GM12892 (cell line): ENCODE measurements at places on chromosomes 7 and 10.
A peak's percentile ranks its signal among the peaks of the same experiment; 100 is the strongest.

GRCh38 chr7:66905689-66906088 is 15.3 kb upstream of the TMEM248 start:
- DNase-seq, result no peak

GRCh38 chr7:29318853-29319718 is 124.5 kb downstream of the CHN2 start:
- no peak for DNase-seq

GRCh38 chr7:52325237-52325636 is 710.2 kb upstream of the POM121L12 start:
- DNase-seq, result no peak

DNA sequence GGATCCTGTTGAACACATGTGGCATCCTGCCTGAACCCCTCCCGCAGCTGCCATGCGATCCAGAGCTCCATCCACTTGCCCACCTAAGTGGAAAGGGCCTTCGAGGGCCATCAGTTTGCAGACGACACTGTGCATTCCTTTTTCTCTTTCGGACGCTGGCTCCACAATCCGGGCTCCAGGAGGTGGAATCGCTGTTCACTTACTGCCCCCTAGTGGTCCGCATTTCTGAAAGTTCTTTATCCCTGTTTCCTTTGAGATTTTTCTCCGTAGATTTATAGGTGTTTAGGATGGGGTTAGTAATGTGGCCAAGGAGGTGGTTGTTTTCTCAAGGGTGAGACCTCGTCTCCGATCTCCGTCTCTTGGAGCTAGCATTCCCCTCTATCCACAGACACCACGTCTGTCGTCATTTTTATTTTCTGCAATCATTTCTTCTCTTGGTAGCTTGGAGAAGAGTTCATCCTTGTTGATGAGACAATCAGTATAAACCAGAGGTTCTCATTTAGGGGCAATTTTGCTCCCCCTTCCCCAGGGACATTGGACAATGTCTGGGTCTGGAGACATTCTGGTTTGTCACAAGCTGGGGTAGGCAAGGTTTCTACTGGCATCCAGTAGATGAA is 204.6 kb downstream of the ARHGAP21 start:
- DNase-seq, result peak; percentile 31

GRCh38 chr7:92848851-92849250 is 12.5 kb upstream of the CDK6 start:
- no peak for DNase-seq

DNA sequence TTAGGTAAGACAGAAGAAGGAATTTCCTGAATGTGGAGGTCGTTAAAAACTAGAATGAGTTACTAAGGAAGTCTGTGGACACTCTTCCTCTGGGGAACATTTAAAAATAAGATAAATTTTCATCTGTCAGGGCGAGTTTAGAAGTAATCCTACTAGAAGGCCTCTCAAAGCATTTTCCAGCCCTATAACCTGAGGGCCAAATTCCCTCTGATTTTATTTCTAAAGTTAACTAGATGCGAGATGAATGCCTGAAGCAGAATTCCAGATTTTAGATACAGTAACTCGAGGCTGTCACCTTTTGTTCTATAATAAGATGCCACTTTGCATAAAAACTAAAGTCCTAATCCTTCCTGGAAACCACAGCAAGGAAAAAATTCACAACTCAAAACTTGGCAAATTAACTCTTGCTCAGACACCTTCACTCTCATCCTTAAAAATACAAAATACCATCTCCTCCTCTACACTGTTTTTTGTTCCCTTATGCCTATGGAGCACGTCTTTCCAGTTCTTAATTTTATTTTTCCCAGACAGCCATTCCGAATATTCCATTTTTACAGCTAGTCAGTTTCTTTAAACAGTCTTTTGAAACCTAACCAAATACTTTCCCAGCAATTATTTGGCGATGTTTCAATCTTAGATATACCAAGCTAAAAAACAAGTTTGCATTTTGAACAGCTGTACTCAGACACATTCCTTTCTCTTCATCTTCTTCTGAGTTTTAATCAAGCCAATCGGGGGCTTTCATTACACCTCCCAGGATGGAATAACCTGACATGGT is 420.7 kb upstream of the NFE2L3 start:
- no peak for DNase-seq

- no peak for DNase-seq
These were observed 598.3 kb upstream of the GHITM start for GRCh38 chr10:83541046-83541445.

GRCh38 chr10:126732308-126732707 is 61.8 kb upstream of the C10orf90 start:
- no peak for DNase-seq

GRCh38 chr10:121645696-121646095 is 47.5 kb upstream of the FGFR2 start:
- no peak for DNase-seq

DNA sequence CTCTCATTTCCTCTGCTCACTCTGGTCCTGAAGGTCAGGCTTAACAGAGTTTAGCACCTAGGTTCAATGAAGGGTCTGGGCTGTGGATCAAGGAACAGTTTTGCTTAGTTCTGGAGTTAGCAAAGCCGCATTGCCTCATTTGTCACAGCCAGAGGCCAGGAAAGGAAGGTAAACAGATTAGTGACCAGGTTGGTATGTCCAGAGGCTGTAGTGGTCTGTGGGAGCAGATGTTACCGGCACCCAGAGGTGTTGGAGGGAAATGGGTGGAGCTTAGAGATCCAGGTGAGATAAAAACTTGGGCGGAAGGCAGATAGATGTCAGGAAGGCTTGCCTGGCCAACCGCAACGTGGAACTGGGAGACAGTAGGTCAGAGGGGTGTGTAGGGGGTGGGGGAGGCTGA is 36.6 kb upstream of the ZMIZ2 start:
- no peak for DNase-seq

DNA sequence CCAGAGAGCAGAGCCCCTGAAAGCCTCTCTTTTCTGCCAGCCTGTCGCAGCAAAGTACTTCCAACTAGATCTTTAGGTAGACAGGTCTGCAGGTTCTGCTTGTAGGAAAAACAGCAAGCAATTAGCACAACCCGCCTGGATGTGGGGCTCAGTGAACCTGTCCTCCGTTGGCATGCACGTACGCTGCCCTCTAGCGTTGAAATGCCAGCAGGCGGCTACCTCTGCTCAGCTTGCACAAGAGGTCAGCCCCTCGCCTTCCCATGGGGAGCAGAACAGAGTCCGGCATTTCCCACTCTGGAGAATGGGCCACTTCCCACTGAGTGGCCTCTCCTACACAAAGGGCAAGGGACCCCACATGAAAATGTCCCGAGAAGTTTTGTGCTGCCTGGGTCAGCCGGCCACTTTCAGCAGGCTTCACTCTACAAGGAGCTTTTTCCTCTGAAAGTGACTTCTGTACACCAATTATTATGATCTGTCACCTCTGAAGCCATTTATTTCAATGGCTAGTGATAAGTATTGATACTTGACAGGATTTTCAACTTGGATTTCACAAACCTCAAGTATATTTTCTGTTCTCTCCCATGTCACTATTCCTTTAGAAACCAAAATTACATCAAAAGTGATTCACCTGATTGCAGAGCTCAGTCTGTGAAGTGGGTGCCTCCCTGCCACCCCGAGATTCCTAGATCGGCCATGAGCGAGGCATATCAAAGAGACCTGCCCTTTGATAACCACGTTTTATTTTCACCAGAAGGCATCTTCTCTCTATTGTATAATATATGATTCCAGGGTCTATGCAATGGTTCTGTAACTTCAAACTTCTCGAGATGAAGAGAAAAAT is 56.7 kb downstream of the JCAD start:
- DNase-seq, result peak; percentile 38

- no peak for DNase-seq
These were observed 400.9 kb downstream of the KCNMA1 start for GRCh38 chr10:77236700-77237099.

GRCh38 chr7:129122751-129123509 is 21.6 kb upstream of the TSPAN33 start:
- DNase-seq, result no peak

DNA sequence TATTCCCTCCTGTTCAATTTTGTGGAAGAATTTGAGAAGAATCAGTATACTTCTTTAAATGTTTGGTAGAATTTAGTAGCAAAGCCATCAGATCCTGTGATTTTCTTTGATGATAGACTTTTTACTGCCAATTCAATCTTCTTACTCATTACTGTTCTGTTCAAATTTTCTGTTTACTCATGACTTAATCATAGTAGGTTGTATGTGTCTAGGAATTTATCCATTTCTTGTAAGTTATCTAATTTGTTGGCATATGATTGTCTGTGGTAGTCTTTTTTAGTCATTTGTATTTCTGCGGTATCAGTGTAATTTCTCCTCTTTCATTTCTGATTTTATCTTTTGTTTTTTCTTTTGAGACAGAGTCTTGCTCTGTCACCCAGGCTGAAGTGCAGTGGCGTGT is 87.4 kb downstream of the CCDC3 start:
- no peak for DNase-seq

- no peak for DNase-seq
These were observed 52.9 kb downstream of the ELMO1 start for GRCh38 chr7:37395618-37396259.
